Fibroblast of mammary gland (primary cell): ENCODE measurements at places on chromosomes 1 and 21.

DNA sequence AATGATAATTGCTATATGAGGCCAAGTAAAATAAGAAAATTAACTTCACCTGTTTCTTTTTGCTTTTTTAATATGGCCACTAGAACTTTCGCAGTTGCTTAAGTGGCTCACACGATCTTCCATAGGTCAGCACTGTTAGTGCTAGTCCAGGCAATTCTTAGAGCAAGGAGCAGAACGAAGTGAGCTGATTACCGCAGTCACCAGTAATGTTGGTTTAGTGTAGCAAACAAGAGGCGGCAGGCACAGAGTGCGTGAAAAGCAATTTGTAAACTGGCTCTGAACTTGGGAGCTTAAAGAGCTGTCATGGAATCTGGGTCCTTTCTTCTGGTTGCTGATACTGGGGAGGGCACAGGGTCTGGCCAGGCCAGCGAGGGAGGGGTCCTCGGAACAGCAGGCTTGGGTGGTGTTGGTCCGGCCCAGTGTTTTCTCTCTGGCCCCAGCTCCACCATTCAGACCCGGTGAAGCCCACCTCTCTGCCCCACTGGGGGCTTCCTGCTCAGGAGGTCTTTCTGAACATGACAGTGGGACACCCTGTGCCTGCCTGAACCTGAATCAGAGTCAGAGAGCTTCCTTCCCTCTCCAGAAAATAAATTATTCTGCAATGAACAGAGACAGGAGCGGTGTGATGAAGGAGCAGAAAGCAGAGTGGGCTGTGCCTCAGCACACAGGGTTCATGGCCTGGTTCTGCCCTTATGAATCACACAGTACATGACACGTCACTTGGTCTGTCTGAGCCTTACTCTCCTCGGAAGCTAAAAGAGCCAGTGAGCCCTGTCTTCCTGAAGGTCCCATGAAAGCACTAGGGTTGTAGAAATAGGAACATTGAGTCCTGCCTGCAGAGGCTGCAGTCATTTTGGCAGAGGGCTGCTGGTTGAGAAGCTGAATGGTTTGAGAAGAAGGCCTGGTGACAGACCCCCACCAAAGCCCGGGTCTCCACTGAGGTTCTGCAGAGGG is 11.9 kb downstream of the ETS2 start:
- DNase-seq: peak; percentile 85

GRCh38 chr1:39720094-39720999 is 18.3 kb upstream of the PPIE start:
- DNase-seq: peak; percentile 71

DNA sequence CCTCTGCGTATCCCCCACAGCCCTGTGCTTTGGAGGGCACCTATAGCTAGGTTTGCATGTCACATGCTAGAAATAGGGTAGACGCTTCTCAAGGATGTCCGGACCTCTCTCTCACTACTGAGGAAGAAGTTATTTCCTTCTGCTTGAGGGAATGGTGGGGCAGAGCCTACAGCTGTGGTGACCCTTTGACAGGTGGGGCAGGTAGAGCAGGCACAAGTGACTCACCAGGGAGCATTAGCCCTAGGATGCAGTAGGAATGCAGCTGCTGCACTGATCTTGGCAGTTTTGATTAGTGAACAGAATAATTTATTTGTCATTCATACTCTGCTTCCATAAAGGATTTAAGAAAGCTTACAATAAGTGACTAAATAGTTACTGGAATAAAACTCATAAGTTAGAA is 129.6 kb upstream of the HOOK1 start:
- DNase-seq: no peak

- DNase-seq: no peak
Measured at GRCh38 chr21:21324297-21324696, 326.1 kb downstream of the NCAM2 start.
